ENCODE measurements at places on chromosomes 2 and 18.

- DNase-seq = no peak
Observed at GRCh38 chr18:73258375-73259087, 390.7 kb upstream of the NETO1 start.

DNA sequence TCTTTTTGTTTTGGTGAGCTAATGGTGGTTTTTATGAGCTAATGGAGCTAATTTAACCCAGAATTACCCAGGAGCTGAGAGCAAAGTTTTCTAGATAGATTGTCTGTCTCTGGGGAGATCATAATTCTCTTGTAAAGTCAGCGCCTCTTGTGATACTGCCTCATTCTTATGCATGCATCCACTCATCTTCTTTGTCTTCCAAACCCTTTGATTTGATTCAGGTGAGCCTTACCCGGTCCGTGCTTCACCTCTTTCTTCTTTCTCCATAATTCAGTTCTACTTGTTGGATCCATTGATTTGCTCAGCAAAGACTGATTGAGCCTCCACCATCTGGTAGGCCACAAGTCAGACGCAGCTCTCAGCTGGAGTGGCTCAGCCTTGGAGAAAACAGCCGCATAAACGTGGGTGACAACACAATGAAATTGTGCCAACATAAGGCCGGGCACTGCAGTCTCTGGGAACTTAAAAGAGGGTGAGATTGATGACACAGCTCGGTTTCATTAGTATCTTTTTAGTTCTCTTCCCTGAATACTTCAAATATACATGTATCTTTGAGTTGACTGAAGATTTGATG lies 158.5 kb upstream of the SH3BP4 start:
- no peak for DNase-seq

GRCh38 chr2:105883911-105884694 lies 139.4 kb downstream of the NCK2 start:
- no peak for DNase-seq

GRCh38 chr2:79585701-79586433 lies 73.0 kb downstream of the CTNNA2 start:
- DNase-seq = no peak

GRCh38 chr2:506451-506850 lies 170.8 kb downstream of the TMEM18 start:
- DNase-seq = no peak

GRCh38 chr2:77185052-77185451 lies 337.1 kb downstream of the LRRTM4 start:
- DNase-seq = no peak

GRCh38 chr2:208565690-208566416 lies 159.3 kb downstream of the PTH2R start:
- no peak for DNase-seq

DNA sequence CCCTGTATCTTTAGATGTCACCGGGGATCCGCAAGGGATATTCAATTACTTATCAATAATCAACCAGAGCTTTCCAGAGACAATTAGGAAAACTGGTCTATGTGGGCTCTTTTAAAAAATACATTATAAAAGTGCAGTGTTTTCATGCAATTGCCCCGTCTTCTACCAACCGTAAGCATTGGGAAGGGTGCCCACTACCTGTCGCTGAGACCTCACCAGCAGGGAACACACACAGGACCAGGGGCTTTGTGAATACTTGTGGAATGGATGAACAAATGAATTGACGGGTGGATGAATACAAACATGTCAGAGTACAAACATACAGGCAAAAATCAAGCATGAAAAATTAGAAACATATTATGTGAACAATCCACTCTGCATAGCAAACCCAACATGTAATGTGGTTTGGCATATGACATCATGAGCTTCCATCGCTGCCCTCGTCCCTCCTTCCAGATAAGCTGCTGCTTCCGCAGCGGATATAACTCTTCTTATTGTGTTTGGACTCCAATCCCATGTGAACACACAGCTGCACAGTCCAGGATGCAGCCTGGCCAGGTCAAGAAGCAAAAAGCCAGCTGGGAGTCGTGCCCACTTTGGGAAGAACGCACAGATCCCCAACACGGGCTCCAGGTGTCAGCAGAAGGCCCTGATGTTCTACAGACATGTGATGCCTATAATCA lies 5.3 kb downstream of the FHL2 start:
- no peak for DNase-seq

- no peak for DNase-seq
Observed at GRCh38 chr2:1222056-1222455, 191.2 kb upstream of the TPO start.

GRCh38 chr18:50726960-50727589 lies 92.7 kb downstream of the MRO start:
- no peak for DNase-seq

DNA sequence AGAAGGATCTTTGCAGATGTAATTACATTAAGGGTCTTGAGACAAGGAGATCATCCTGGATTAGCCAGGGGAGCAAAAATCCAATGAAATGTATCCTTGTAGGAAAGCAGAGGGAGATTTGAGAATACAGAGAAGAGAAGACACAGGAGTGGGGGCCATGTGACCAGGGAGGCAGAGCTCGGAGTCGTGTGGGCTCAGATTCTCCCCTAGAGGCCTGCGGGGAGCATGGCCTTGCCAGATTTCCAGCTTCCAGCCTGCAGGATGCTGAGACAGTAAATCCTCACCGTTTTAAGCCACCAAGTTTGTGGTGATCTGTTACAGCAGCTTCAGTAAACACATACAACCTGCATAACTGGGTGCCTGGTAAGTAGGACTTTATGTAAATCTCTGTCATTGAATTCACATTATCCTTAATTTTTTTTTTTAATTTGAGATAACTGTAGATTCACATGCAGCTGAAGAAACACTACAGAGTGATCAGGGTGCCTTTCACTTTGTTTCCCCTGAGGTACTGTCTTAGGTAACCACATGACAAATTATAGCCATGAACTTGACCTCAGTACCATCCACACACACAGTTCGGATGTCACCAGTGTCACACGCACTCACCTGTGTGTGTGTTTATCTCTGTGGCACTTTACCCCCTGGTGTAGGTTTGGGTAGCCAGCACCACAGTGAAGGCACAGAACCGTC lies 138.4 kb upstream of the HDAC4 start:
- no peak for DNase-seq

GRCh38 chr2:180657054-180657453 lies 323.4 kb upstream of the UBE2E3 start:
- no peak for DNase-seq

GRCh38 chr2:211724933-211725332 lies 813.7 kb downstream of the ERBB4 start:
- no peak for DNase-seq

DNA sequence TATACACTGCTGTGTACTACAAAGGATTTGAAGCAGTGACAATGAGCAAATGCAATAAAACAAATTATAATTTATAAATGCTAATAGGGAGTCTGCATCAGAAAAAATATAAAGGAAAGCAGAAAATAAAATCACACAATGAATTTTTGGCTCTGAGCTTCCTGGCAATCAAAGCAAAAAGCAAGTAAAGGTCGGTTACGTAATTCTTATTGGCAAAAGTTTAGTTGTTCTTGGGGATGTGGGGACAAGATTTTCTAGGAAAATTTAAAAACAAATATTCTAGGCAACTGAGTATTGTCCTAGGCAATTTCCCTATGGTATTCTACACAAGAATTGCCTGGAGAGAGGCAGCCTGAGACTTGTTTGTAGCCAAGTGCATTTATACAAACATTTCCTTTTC lies 1.8 kb downstream of the ORC2 start:
- DNase-seq = no peak

DNA sequence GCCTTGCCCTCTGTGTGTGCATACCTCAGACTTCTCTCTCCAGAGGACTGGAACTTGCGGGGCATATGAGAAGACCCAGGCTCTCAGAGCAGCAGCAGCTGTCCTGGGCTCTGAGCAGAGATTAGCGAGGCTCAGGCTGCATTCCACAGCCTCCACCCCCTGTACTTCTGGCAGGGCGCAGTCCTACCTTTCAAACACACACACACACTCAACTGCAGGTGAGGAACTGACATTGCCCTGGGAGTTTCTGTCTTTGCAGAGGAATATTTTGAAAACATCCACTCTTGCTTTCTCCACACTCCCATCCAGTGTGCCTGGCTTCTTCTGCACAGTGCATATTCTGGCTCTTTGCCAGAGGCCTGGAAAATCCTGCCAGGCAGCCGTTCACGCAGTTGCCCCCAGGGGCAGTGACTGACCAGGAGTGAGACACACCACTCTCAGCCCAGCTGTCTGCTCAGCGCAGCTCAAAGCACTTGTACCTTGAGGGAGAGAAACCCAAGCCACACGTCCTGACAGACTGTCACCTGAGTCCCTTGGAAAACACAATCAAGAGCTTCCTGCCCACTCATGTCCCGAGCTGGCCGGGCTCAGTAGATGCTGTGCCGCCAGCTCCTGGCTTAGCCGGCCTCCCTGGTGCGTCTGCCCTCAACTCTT lies 460.8 kb downstream of the RNF144A start:
- DNase-seq = no peak

GRCh38 chr2:233572468-233572867 lies 5.9 kb upstream of the USP40 start:
- DNase-seq = no peak
